Naive B cell (primary cell): ENCODE measurements at places on chromosomes 11 and 22. TPM values are rescaled to one million over a fixed set of nuclear protein-coding genes. Genes with fewer than 3 reads are reported as not detected.

DNA sequence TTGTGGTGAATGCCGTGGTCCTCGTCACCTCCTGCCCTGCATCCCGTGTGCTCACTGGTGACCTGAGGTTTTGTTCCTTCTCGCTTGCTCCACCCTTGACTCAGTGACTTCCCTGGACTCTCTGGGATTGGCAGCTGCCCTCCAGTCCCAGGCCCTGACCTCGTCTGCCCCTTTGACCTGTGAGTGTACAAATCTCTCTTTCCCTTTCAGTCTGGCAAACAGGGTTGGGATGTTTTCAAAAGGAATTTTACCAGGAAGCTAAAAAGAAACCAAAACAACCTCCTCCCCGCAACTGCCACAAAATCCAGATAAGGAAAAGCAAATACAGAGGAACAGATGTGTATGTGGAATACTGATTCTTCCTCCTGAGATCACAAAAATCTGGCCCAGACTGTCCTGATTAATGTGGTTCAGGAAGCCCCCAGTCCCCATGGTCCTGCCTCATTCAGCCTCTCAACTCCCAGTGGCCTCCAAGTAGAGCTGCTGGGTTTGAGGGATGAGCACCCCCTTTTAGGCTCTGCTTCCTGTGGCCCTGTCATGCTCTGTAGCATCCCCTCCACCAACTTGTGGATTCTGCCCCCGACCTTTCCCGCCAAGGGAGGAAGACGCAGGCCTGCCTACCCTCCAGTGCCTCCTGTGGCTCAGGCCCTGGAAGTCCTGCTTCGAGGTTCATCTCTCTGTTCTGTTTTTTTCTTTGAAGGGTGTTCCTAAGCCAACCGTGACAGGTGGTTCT lies 15.2 kb downstream of the ROBO4 start:
- DNase-seq, result no peak

DNA sequence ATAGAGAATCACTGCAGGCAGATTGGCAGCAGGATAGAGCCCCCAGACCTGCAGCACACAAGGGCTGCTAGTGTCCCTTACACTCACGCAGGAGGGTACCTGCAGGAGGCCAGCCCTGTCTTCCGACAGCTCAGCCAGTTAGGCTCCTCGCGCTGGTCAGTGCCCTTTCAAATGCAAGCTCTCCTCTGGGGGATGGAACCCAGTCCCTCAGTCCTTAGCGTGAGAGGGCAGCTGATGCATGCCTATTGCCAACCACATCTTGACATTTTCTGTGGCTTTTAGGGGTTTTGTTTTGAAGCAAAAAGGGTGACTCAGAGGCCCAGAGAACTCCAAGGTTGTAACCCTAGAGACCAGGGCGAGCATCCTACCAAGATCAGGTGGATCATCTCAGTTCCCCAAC lies 40.0 kb downstream of the WNT11 start:
- no peak for DNase-seq

DNA sequence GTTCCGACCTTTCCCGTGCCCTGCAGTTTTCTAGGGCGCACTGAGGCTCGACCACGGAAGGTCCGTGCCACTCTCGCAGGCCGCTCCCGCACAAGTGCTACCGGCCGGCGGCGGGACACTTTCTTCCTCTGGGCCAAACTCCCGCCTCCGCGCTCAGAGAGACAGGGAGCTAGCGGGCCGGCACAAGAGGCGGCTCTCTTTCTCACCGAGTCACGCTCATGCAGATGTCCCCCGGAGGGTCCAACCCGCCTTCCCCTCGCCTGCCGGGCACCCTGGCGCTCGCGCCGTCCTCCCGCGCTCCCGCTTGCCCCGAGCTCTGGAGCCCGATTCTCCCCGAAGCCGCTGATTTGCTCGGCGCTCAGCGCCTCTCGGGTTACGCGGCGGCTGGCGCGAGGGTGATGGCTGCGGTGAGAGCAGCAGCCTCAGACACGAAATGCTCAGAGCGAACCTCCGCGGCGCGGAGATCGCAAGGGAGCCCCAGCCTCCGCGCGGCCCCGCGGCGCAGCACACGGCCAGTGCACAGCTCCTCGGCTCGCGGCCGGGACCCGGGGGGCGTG lies 1.0 kb downstream of the LMO1 start:
- DNase-seq, result peak; percentile 29

DNA sequence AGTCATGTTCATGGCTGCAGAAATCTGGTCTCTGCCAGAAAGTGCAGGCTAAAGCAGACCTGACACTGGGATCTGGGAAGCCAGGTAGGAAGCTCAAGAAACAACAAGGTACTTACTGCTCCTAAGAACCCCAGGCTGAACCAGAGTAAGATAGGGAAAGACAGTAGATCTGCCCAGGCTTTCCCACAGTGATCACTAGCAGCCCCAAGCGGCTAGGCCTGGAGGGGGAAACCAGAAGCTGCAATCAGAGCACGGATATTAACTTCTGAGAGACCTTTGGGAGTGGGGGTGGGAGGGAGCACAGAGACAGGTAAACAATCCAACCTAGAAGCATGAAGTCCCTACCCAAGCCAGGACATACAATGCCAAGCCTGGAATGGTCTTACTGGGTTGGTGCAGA lies 135.2 kb upstream of the C11orf58 start:
- no peak for DNase-seq

DNA sequence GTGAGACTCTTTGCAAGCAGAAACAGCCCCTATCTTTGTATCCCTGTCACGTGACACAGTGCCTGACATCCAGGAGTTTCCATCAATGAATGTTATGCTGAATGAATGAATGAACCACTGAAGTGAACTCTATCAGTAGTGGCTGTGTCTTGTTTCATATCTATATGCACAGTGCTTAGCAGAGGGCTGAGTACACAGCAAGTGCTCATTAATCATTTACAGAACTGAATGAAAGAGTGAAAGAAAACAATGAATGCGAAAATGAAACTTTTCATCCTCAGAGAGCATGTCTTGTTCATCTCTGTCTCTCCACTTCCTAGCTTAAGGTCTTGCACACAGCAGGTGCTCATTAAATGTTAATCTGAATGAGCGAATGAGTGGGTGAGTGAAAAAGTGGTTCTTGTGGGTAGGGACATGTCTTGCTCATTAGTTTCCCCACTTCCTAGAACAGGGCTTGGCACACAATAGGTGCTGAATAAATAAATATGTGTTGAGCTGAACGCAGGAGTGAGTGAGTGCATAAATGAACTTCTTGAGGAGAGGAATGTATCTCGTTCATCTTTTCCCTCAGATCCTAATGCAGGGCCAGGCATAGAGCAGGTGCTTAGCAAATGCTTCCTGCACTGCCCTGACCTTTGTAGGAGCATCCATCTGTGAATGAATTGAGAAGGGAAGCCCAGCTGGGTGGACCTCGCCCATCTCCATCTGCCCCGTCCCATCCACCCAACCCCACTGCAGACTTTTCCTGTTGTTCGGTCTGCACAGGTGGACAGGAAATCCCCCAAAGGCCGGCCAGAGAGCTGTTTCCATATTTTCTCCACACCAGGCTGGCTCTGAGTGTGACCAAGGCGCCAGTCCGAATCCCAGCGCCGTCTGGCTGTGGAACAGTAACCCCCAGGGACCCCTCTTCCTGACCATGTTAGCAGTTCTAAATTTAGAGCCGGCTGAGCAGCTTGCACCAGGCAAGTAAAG lies 113.4 kb upstream of the CRYBB3 start:
- no peak for DNase-seq

GRCh38 chr22:28002863-28003565 lies 84.0 kb upstream of the PITPNB start:
- DNase-seq, result no peak

DNA sequence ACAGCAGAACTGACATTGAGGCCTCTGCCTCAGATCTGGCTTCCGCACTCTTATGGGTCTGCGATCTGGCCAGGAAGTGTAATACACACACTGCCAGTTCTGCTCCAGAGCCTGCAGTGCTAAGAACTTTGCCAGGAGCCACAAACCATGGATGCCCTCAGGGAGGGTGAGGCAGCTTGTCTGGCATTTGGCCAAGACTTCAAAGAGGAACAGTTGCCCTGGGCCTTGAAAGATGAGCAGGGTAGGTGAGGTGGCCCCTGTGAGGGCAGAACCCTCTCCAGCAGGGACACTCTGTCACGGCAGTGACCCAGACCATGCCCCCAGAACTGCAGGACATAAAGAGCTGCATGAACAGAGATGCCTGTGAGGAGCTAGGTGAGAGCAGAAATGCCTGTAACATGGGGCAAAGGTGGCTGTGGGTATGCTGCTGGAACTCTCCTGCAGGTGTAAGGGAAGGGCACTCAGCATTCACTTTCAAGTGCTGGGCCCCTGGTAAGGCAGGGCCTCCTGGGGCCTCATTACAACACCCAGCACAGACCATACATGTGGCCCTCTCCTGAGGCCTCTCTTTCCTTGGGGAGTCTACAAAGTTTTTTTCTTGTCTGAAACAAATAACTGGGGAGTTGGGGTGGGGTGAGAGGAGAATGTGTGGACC lies 47.3 kb downstream of the NEU3 start:
- peak; percentile 26 for DNase-seq

DNA sequence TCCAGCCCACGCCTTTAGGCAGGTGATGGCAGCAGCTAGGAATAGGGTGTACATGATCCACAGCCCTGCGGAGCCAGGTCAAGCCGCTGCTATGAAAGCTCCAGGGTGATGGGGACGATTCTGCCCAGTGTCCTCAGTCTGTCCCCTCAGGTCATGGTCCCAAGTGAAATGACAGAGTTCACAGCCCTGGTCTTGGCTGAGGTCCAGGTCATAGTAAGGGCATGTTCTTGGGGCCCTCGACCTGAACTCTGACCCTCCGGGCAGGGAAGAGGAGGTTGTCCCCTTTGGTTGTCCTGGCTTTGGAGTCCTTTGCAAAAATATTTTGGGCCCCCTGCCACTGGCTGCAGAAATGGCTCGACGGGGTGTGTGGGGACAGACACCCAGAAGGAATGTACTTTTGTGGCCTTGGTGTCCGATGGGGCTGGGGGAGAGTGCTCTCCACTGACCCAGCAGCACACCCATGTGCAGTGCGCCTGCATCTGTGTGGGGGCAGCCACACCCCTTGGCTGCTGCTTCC lies 7.3 kb downstream of the C22orf31 start:
- no peak for DNase-seq

GRCh38 chr22:46187862-46188261 lies 37.5 kb downstream of the PPARA start:
- no peak for DNase-seq

- DNase-seq, result no peak
Observed at GRCh38 chr11:12801976-12802375, 127.8 kb downstream of the TEAD1 start.

GRCh38 chr11:115892016-115892415 lies 387.8 kb upstream of the CADM1 start:
- DNase-seq, result no peak

- DNase-seq, result no peak
Observed at GRCh38 chr22:32810555-32811133, 9.1 kb downstream of the TIMP3 start.

- DNase-seq, result no peak
Observed at GRCh38 chr11:11071486-11071885, 213.6 kb upstream of the ZBED5 start.

GRCh38 chr22:50464451-50464850 lies 10.4 kb downstream of the SBF1 start:
- no peak for DNase-seq

DNA sequence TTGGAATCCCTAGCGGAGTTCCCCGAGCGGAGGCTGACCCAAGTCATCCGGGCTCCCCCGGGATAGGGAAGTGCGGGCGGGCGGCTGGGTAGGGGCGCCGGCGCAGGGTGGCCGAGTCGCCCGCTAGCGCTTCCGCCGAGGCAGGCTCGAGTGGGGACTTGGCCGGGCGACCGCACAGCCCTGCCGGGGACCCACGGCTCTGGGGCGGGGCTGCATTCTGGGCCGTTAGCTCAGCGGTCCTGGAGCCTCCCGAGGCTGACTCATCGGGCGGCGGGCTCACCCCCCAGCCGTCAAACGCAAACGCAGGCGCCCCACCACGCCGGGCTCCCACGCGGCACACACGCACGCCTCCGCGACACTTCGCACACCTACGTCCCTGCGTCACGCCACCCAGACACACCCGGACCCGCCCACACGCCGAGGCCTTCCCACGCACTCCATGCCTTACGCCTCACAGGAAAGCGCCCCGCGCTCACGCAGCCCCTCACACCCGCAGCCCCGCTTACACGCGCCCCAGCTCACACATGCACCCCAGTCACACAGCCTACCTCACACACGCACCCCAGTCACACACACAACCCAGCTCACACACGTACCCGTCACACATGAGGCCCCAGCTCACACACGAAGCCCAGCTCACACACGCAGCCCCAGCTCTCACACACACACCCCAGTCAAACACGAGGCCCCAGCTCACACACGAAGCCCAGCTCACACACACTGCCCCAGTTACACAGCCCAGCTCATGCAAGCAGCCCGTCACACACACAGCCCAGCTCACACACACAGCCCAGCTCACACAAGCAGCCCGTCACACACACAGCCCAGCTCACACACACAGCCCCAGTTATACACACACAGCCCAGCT lies 1.2 kb downstream of the PHLDB1 start:
- DNase-seq, result peak; percentile 75

DNA sequence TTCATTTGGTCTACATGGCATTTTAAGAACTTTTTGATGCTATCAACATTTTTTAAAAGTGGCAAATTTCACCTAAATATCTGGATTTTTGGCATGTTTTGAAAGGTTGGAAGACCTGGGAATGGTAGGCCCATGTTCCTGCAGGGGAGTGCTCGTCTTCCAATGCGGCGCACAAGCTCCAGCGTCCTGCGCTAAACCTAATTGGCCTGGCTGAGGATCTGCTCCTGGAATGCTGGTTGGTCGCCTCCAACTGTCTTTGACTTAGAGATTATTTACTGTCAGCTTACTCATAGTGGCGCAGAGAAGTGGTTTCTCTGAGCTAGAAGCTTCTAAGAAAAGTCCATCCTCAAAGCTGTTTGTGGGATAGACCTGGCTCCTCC lies 626 bp upstream of the LIMK2 start:
- DNase-seq, result no peak

- DNase-seq, result no peak
Observed at GRCh38 chr11:100892886-100893285, 205.8 kb downstream of the ARHGAP42 start.

DNA sequence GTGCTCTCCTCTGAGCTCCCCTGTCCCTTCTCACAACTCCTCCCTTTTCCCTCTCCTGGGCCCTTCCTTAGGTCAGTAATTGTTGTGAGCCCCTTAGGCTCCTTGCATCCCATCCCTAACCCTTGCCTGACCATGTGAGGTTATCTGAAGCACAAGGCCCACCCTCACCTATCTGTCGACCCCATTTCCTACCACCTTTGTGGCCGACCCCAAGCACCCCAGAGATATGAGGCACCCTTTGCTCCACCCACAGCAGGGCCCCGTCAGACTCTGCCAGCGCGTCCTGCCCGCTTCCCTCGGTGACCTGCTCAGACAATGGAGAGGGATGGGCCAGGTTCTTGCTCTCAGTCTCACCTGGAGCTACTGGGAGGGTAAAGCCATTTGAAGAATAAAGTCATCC lies 1.3 kb downstream of the GNG3 start:
- no peak for DNase-seq

GRCh38 chr11:75275581-75275980 lies 35.0 kb downstream of the TPBGL start:
- DNase-seq, result peak; percentile 40

Gene TRIM49
- not detected for polyA plus RNA-seq

Gene MMP3
- not detected for polyA plus RNA-seq

Gene PYGM
- polyA plus RNA-seq, result 2.1 TPM

Gene CLCF1
- polyA plus RNA-seq, result 7.2 TPM

Gene P2RY2
- polyA plus RNA-seq, result not detected

Gene SLCO2B1
- not detected for polyA plus RNA-seq

Gene OR51S1
- polyA plus RNA-seq, result not detected

Gene NTM
- polyA plus RNA-seq, result not detected
